A549 treated with RU486 at 1 μM for 4 hours (cell line): ENCODE measurements at places on chromosomes 6 and 20. TPM values are rescaled to one million over a fixed set of nuclear protein-coding genes. Genes with fewer than 3 reads are reported as not detected.

RSPH9 gene
- total RNA-seq: 0.13 to 0.30 TPM (median 0.16 TPM) in 5 replicates

RIPPLY2 gene
- total RNA-seq: 0.46 to 0.91 TPM (median 0.84 TPM) in 3 of 5 replicates, not detected in the others

ADGRF5 gene
- total RNA-seq: not detected in 5 replicates

GLP1R gene
- total RNA-seq: not detected in 5 replicates

ZC2HC1B gene
- total RNA-seq: not detected in 5 replicates
